Aortic smooth muscle cell (primary cell): ENCODE measurements at places on chromosomes 6 and 20. TPM values are rescaled to one million over a fixed set of nuclear protein-coding genes. Genes with fewer than 3 reads are reported as not detected.

Gene LST1
- not detected in 2 replicates for total RNA-seq

Gene PGC
- total RNA-seq = not detected in 2 replicates

Gene RAD21L1
- total RNA-seq = 0.13 TPM in 1 of 2 replicates, not detected in the other

Gene PNLDC1
- not detected in 2 replicates for total RNA-seq

Gene C6orf132
- 0.13 and 0.31 TPM in 2 replicates for total RNA-seq

Gene SLC35D3
- not detected in 2 replicates for total RNA-seq

Gene GABRR1
- not detected in 2 replicates for total RNA-seq

Gene JPH2
- total RNA-seq = 0.13 and 0.37 TPM in 2 replicates

Gene PLEKHG1
- total RNA-seq = 5.0 and 6.2 TPM in 2 replicates

Gene OR2W1
- not detected in 2 replicates for total RNA-seq

Gene SEMG1
- not detected in 2 replicates for total RNA-seq

Gene CALHM4
- not detected in 2 replicates for total RNA-seq

Gene DEFB132
- not detected in 2 replicates for total RNA-seq

Gene EPHA7
- under 0.01 TPM in 1 of 2 replicates, not detected in the other for total RNA-seq

Gene XKR7
- not detected in 2 replicates for total RNA-seq

Gene HLA-DOB
- total RNA-seq = 0.13 TPM in 1 of 2 replicates, not detected in the other

Gene FAM50B
- total RNA-seq = 8.7 and 11.0 TPM in 2 replicates

Gene CLDN20
- not detected in 2 replicates for total RNA-seq

Gene FHL5
- not detected in 2 replicates for total RNA-seq

Gene ZNF165
- total RNA-seq = 0.26 and 0.44 TPM in 2 replicates

Gene HSF2
- 14.8 and 16.9 TPM in 2 replicates for total RNA-seq

Gene TGM3
- total RNA-seq = not detected in 2 replicates

Gene HTR1E
- not detected in 2 replicates for total RNA-seq

Gene CNBD2
- total RNA-seq = 1.8 and 3.0 TPM in 2 replicates

Gene SLC17A4
- total RNA-seq = not detected in 2 replicates

Gene TSPO2
- not detected in 2 replicates for total RNA-seq

Gene TMEM200A
- total RNA-seq = 71.9 and 102 TPM in 2 replicates

Gene SFT2D1
- 38.9 and 41.7 TPM in 2 replicates for total RNA-seq

Gene MYO6
- total RNA-seq = 23.4 and 33.1 TPM in 2 replicates

Gene MEI4
- not detected in 2 replicates for total RNA-seq

Gene ALDH8A1
- total RNA-seq = 0.50 and 0.92 TPM in 2 replicates

Gene OR10C1
- not detected in 2 replicates for total RNA-seq

Gene SCGN
- not detected in 2 replicates for total RNA-seq

Gene MRAP2
- 1.3 and 1.5 TPM in 2 replicates for total RNA-seq

Gene DSTN
- 303 and 357 TPM in 2 replicates for total RNA-seq

Gene DZANK1
- total RNA-seq = 0.92 and 1.2 TPM in 2 replicates

Gene SLC22A2
- total RNA-seq = 0.13 TPM in 1 of 2 replicates, not detected in the other

Gene BEND3
- total RNA-seq = 0.93 and 1.2 TPM in 2 replicates

Gene ZC2HC1B
- not detected in 2 replicates for total RNA-seq

Gene DEK
- total RNA-seq = 108 and 140 TPM in 2 replicates

Gene NRN1
- total RNA-seq = 0.12 and 0.13 TPM in 2 replicates

Gene OXT
- not detected in 2 replicates for total RNA-seq

Gene CDH22
- not detected in 2 replicates for total RNA-seq

Gene GSTA2
- not detected in 2 replicates for total RNA-seq

Gene TBX18
- 31.6 and 34.4 TPM in 2 replicates for total RNA-seq

Gene MCM8
- 6.7 and 11.2 TPM in 2 replicates for total RNA-seq

Gene UFL1
- 31.2 and 33.1 TPM in 2 replicates for total RNA-seq

Gene TRPC4AP
- 66.8 and 76.5 TPM in 2 replicates for total RNA-seq

Gene HAO1
- total RNA-seq = not detected in 2 replicates

Gene CAPN11
- total RNA-seq = 0.13 and 0.25 TPM in 2 replicates

Gene SLC22A7
- total RNA-seq = not detected in 2 replicates

Gene BACH2
- under 0.01 and 0.19 TPM in 2 replicates for total RNA-seq
